ENCODE measurements at places on chromosomes 6 and 20.

DNA sequence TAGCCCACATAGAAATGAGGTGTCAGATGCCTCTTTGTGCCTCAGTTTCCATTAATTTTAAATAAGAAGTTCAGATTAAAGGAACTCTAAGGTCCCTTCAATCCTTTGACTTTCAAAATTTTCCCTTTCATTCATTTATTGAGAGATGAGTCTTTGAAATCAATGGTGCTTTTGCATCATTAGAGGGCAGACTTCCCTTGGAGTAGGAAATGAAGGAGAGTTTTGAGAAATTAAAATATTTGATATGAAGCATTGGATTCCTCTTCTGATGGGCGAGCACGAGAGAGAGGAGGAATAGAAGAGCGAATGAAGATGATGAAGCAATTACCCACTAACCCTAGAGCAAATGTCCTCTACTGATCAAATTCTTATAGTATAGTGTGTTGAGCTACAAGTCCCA, 105.7 kb downstream of the EDN1 start:
- peak; percentile 9 for DNase-seq

DNA sequence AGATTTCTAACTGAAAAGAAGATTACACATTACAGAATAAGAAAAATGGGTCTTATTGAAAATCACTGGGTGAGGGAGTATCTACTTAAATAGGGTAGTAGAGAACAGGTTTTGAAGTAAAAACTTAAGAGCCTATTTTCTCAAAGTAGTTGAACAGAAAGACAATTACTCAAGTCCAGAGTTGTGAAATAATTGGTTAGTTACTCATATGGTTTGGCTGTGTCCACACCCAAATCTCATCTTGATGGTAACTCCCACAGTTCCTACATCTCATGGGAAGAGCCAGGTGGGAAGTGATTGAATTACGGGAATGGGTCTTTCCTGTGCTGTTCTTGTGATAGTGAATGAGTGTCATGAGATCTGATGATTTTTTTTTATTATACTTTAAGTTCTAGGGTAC, 1035.3 kb upstream of the GJE1 start:
- DNase-seq: peak; percentile 56

- DNase-seq: no peak
Observed at GRCh38 chr6:142500250-142500786, 198.5 kb downstream of the ADGRG6 start.

DNA sequence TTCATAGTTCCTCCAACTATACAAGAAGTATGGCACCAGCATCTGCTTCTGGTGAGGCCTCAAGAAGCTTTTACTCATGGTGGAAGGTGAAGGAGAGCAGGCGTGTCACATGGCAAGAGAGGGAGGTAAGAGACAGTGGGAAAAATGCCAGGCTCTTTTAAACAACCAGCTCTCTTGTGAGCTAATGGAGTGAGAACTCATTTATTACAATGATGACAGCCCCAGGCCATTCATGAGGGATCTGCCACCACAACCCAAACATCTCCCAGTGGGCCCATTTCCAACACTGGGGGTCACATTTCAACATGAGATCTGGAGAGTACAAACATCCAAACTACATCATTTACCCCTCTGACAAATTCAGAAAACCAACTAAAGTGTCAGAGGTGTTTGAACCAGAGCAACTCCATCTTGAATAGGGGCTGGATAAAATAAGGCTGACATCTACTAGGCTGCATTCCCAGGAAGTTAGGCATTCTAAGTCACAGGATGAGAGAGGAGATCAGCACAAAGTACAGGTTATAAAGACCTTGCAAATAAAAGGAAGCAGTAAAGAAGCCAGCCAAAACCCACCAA, 2.2 kb upstream of the UBD start:
- no peak for DNase-seq

DNA sequence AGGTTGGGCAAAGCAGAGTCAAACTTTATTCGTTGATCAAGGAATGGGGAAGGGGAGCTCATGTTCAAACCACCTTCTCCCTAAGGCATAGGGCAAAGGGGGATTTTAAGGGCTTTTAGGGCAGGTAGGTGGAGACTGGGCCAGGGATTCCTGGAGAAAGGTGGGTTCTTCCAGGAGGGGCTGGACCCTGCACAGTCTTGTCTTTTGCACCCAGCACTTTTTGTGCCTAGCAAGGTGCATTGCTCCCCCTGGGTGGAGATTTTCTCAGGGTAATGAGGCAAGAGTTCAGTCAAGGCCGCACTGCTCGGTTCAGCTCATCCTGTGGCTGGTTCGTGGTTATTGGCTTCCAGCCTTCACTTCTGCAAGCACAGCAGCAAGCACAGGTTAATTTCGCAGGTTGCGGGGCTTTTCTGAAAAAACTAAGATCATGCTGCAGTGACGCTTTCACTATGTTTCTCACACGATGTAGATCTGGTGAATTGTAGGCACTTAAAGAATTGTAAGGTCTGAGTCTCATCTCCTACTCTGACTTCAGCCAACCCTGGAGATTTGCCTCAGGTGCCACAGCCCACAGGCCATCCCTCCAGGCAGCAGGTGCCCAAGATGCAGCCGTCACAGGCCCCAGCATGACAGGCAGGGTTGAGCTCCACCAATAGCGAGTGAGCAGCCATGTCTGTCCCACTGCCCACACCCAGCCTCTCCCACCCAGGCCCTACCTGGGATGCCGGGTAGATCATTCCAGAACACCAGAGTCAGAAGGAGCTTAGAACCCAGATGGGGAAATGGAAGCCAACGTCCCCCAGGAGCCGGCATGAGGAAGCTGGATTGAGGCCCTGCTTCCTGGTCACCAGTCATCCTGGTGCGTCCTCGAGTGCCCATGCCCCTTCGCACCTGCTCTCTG, 37.1 kb downstream of the SUN5 start:
- DNase-seq: no peak

- peak; percentile 7 for DNase-seq
Observed at GRCh38 chr6:137512757-137513605, 18.8 kb upstream of the OLIG3 start.

GRCh38 chr6:36755435-36756348, 58.1 kb downstream of the RAB44 start:
- peak; percentile 25 for DNase-seq

- no peak for DNase-seq
Observed at GRCh38 chr6:67141005-67141404, 1434.0 kb upstream of the EYS start.

GRCh38 chr20:25058051-25058846, at the start of gene ACSS1:
Gene ACSS1, minus strand, starts transcription at chr20:25058139. Its CDS starts 37 bp downstream, at chr20:25058102.
- DNase-seq: no peak

GRCh38 chr6:34934516-34934915, 45.5 kb downstream of the ANKS1A start:
- DNase-seq: peak; percentile 37

- DNase-seq: peak; percentile 28
Observed at GRCh38 chr6:74932232-74932888, 273.5 kb downstream of the COL12A1 start.

DNA sequence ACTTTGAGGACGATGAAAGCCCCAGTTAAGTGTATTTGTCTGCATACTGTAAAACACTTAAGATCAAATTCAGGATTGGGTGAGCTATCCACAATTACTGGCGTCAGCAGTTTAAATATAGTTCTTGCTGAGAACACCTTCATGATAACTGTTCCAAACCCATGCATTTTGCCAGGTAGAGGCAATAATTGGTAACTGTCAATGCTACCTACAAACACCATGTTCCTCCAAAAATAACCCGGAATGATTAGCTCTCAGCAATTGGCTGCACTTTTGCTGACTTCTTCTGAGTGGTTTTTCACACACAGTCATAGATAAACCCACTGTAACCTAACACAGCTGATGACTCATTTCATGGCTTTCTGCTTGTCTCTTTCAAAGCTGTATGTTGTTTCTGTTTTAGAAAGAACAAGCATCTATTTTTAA, 1358.6 kb upstream of the GJE1 start:
- peak; percentile 89 for DNase-seq

DNA sequence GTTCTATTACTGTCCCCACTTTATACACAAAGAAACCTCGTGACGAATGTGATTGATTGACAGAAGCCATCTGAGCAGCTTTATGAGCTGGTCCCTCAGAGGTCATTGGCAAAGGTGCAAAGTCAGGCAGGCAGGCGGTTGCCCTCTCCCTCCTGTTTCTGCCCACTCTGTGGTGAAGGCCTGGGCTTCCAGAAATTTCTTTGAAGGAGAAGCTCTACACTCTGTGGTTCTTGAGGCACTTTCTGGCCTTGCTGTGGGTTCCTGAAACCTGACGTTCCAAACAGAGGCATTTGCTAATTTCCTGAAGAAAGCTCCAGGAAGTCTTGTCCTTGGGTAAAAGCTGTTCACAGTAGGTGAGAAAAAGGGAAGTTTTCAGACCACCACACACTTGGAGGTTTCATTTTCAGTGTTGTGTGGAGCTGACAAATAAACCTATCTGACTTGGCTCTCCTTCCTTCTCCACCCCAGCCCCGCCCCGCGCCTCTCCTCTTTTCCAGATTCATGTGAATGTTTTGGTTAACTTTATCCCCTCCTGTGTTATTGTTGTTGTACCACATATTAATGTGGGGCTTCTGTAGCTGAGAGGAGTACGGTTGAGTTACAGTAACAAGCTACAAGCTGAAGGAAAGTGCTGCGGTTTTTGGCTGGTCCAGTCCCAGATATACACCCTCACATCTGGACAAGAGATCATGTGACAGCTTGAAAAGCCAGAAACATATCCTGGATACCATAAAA, 274.1 kb downstream of the CLIC5 start:
- no peak for DNase-seq

DNA sequence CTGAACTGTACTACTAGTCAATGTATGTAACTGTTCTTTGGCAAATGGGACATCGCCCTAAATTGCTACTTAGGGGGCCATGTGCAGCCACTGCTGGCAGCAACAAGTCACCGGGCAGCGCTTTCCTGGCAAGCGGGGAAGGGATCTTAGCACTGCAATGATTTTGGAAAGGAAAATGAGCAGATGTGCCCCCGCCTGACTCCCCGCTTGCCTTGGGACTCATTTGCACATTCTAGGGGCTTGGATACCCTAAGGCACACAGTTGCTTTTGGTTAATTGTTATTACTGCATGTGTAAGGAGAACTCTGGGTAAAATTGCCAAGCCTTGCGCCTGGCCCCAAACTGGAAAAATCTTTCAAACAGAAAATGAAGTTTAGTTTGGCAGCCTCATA, 32.2 kb downstream of the CD83 start:
- DNase-seq: no peak

- no peak for DNase-seq
Observed at GRCh38 chr6:73145690-73146089, 79.6 kb downstream of the KHDC1L start.

DNA sequence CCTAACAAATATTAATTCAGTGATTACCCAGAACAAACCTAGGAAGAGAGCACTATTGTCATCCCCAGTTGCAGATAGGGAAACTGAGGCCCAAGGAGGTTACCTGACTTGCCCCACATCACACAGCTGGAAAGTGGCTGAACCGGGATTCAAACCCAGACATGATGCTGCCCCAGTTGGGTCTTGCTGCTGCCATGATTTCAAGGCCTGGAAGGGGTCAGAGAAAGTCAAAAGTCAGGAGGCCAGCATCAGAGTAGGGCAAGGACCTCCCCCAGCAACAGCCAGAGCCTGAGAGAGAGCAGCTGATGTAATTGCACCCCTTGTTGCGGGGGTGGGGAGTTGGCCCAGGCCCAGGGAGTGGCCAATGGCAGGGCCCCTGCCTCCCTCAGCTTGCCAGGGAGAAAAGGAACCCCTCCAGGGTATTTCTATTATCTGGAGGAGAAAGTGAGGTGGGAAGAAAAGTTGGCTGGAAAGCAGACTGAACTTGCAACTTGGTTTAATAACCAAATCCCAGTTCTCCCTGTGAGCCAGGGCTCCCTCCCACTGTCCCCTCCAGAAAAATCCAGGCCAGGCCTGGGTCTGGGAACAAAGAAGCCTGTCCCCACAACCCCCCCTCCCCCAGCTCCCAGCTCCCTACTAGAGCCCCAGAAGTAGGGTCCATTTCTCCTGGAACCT, 83.6 kb downstream of the MRPL14 start:
- DNase-seq: peak; percentile 59

- no peak for DNase-seq
Observed at GRCh38 chr20:4156411-4156810, 141.1 kb upstream of the RNF24 start.

- no peak for DNase-seq
Observed at GRCh38 chr20:61917474-61918145, 148.1 kb downstream of the TAF4 start.

GRCh38 chr6:113476937-113477839, 380.0 kb upstream of the MARCKS start:
- peak; percentile 59 for DNase-seq

- no peak for DNase-seq
Observed at GRCh38 chr20:3719046-3719445, 6.6 kb upstream of the SIGLEC1 start.

DNA sequence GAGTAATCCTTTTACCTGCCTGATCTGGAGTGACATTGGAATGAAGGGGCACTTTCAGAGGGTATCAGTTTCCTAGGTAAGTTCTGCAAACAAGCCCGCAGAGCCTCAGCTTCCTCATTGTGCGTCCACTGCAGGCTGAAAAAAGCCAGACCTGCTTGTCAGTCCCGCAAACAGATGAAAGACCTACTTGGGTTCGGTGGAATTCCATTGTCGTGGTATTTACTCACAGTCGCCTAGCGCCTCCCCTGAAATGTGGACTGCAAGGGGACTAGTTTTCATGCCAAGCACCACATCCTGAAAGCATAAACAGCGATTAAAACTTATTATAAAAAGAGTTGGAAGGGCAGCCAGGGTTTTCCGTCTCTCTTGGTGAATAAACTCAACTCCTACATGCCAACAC, 121.5 kb downstream of the PAX1 start:
- DNase-seq: no peak

- DNase-seq: no peak
Observed at GRCh38 chr6:617456-618100, 39.3 kb downstream of the HUS1B start.

- peak; percentile 30 for DNase-seq
Observed at GRCh38 chr6:145886228-145886956, 71.8 kb upstream of the FBXO30 start.

GRCh38 chr20:62320581-62321354, 18.0 kb downstream of the ADRM1 start:
- no peak for DNase-seq

DNA sequence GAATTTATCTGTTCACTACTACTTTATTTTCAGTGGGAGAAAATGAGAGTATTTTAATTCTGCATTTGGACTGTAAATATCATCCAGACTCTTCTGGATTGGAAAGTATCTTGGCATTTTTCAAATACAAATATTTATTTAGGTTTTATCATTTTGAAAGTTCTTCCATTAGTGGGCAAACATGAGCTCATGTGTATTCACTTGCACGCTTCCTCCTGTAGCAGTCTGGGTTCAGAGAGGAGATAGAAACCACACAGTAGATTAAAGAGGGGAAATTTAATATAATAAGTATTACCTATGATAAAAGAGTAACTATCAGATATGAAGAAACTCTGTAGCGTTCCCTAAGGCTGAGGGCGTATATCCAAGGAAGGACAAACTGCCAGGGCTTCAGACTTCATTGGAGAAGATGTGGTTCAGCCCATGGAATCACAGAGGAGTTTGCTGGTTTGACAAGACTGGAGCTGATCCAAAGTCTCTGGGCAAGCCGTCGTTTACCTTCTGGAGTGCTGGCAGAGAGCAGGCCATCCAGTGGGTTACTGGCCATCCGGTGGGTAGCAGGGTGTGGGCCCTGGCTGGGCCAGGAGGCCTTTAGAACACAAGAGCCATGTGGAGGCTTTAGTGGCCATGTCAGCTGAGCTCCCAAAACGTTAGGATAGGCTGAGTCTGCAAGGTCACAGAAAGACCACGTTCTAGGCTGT, 44.3 kb downstream of the KCNS1 start:
- DNase-seq: no peak

GRCh38 chr6:142187209-142187608, 40.1 kb downstream of the VTA1 start:
- DNase-seq: no peak

- DNase-seq: no peak
Observed at GRCh38 chr20:1879934-1880333, 15.3 kb upstream of the SIRPA start.

GRCh38 chr6:154951345-154952200, 43.5 kb upstream of the TIAM2 start:
- no peak for DNase-seq

Measured in renal cortical epithelial cell (primary cell).